Stimulated activated CD4-positive, alpha-beta T cell treated with anti-CD3 and anti-CD28 coated beads, TNF-alpha, amount 100 ng/mL, for 24 hours (primary cell): ENCODE measurements at places on chromosomes 4 and X.

DNA sequence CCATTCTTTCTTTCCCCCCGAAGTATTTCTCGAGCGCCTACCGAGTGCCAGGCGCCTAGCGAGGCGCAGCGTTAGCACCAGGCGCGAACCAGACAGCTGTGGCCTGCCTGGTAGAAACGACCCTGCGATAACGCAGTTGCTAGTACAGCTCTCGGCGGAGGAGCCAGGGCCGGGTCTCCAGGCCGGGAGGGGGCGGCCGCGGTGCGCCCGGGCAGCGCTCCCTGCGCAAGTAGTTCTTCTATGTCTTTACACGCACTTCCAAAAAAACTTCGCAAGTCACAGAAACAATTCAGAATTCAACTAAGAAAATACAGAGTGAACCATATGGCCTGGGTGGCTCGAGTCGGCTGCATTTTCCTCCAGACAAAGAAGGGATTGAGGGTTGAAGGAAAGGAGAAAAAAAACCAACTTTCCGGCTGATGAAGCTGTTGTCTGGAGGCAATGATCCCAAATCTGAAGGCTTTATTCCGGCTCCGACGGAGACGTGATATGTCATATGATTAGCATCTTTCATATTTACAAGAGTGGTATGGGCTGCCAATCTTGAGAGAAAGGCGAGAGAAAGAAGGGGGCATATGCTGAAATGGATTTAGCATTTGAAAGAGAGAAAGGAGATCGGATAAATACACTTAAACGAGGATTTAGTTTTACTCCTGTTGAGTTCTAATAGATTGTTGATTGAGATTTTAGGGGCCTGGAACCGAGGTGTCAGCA lies 7.2 kb upstream of the NEUROG2 start:
- no peak for DNase-seq

- no peak for DNase-seq
Observed at GRCh38 chr4:124685851-124686250, 26.7 kb downstream of the ANKRD50 start.

- DNase-seq, result no peak
Observed at GRCh38 chrX:137427426-137427778, 138.5 kb upstream of the ZIC3 start.

DNA sequence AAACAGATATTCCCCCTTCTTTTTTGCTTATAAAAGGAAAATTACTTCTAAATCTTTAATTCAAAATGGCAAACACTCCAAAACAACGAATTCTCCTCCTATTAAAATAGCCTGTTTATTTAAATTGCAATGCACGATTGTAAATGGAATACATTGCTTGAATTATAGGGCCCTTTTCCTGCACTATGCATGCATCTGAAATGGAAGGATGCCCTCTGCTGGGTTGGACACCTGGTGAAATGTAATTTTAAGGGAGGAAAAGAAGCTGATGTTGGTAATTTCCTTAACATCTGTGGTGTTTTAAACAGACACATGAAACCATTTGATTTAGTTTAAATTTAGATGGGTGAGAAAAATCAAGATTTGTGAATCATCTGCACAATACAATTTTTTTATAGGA lies 72.8 kb downstream of the GRXCR1 start:
- no peak for DNase-seq

GRCh38 chrX:73215246-73215645 lies 595 bp upstream of the NAP1L2 start:
- DNase-seq, result no peak

DNA sequence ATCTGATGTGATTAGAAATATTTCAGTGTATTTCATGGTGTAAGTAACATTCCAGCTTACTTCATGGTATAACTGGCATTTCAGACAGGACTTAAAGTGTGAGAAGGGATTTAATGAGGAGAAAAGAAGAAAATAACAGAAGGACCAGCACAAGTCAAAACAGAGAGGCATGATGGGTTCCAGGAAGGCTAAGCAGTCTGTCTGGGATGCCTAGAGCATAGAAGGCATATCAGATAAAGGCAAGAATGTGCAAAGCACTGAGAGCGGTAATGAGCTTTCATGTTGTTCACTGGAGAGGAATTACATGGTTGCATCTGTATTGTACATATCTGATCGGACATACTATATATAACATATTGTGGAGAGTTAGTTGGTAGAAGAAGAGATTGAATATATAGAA lies 54.2 kb downstream of the GRID2 start:
- no peak for DNase-seq

GRCh38 chr4:74578329-74578728 lies 133.4 kb downstream of the AREG start:
- no peak for DNase-seq

DNA sequence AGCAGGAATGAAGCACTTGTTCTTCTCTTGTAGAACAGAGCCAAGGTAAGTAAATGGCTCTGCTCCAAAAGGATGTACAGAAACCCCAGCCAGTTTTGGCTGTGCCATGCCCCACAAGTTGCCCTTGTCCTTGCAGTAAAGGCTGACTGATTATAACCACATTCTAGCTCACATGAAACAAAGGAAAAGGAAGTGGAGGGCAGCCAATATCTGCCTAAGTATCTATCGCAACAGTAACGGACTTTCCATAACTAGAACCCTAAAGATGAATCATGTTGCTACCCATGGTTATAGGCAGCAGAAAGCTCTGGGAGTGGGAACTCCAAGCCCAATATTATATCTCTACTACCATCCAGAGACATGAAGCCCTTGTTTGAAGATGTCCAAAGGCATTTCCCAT lies 95.7 kb downstream of the COMMD8 start:
- no peak for DNase-seq

DNA sequence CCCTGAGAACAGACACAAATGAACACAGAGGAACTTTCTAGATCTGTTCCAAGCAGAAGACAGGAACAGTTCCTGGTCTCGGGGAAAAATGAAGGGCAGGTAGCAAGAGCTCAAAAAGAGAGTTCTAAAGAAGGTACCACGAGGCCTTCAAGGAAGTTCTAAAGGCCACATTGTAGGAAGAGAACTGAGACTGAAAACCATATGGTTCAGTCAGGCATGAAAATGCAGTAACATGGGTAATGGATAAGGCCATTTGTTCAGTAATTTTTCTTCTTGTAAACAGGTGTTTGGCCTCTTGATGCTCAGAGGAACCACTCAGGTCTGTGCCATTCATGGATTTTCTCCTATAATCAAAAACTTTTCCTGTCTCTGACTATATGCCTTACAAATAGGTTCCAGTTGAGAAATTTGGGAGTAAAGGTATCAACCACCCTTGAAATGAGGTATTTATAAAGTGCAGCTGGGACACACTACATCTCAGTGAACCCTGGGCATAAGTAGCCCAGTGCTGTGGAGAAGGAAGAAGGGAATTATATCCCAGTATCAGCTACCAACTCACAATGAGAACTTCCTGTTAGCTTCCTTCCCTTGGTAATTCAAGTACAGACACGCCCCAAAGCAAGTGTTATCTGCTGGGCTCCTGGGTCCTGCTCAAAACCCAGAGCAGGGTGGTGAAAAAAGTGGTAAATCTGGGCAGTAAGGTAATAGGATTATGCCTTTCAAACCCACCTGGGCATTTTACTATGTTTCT lies 277.9 kb downstream of the KLHL13 start:
- DNase-seq, result no peak

- DNase-seq, result no peak
Observed at GRCh38 chr4:151729731-151730559, 30.9 kb downstream of the GATB start.

GRCh38 chr4:87677731-87678130 lies 27.7 kb downstream of the DMP1 start:
- DNase-seq, result no peak

DNA sequence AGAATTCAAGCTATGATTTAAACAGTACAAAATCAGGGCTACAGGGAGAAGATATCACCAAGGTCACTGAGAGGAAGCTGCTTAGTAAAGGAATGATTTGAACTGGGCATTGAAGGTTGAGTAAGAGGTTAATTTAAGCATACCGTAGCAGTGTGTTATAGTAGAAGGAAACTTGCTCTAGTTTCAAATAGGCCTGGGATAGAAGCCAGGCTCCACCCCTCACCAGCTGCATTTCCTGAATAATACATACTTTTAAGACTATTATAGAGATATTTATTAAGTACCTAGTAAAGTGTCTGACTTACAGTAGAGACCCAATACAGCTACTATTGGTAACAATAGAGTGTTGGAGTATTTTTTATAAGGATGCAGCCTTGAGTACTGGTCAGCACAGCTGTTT lies 118.0 kb upstream of the GLRA2 start:
- no peak for DNase-seq

- DNase-seq, result no peak
Observed at GRCh38 chrX:136759968-136760367, 20.8 kb downstream of the ARHGEF6 start.

DNA sequence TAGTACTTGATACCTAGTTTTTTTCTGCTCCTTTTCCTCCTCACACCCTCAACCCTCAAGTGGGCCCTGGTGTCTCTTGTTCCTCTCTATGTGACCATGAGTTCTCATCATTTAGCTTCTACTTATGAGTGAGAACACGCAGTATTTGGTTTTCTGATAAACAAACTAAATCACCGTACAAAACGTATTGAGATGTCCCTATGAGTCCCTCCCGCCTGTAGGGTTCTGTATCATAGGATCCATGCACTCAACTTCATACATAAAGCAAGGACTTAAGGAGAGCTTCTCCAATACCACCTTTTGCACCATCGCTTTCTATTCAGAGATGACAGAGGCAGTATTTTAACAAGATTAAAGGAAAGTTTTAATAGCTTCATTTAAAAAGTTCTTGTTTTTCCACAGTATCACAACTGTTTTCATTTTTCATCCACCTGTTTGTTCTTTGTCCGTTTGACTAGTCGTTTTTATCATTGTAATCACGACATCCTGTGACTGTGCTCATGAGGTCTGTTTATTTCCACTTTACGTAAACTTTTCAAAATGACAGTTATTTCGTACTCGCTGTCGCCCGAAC lies 457 bp upstream of the RAB9A start:
- DNase-seq, result no peak

DNA sequence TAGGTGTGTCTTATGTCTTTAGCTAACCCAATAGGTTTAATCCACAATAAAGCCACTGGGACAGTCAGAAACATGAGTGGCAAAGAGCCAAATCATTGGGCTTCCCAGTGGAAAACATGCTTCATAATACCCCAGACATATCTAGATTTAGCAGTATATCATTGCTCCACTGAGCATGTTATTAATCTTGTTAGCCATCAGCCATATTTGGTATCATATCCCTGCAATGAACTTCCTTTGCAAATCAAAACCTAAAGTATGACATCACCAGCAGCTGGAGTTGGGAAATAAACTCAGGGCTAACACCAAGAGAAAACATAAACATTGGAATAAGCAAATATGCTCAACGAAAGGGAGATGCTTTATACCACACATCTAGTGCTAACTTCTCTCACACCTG lies 280.8 kb upstream of the NOCT start:
- DNase-seq, result no peak

DNA sequence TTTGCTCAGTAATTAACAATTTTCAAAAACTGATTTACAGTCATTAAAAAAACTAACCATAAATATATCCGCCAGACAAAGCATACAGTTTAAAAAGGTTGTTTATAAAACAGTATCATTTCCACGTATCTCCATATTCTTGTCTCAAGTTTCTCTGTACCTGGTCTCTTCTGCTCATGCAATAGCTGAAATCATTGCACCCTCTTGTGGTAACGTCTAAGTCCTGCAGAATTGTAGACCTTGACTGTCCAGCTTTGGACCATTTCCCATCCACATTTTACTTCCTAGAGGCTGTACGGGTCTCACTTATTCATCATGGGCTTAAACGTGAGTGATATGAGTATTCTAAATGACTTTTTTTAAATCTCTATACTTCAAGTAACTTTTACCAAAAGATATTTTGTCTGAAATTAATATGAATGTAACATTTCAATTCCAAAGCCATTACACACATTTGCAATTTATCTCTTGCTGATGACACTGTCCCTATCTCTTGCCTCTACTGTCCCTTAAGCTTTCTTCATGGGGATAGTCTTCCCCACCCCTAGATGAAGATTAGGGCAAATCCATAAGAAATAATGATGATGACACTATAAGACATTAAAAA lies 118.5 kb downstream of the BTC start:
- DNase-seq, result no peak

DNA sequence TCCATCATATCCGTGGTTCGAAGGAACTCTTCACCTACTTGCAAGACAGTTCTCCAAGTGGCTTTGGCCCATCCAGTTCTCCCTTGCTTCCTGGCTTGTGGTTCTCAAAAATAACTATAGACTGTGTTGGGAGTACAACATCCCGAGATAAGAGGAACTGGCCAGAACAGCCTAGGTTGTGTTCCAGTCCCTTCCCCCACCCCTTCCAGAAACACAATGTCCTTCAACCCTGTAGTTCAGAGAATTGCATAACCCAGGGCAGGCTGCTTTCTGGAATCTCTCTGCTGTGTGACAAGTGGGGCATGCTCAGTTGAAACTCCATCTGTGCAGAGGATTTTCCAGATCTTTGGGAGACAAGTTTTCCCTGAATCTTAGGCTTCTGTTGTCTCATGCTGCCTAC lies 206.5 kb downstream of the PCDH10 start:
- DNase-seq, result no peak

DNA sequence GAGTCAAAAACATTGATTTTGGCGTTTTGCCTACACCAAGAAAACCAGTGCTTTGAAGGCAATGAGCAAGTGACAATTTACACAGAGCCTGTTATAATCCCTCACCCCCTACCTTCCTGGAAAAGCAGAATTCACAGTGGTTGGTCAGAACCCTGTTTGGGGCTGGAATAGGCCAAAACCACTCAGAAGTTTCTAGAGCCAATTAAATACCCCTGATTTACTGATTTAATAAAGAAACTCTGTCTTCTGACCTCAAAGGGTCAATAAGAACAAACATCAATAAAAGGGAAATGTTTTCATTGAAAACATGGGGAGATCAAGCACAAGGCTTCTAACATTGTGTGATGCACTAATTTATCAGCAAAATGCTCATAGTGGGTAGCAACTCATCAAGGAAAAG lies 116.3 kb downstream of the UNC5C start:
- DNase-seq, result no peak

- no peak for DNase-seq
Observed at GRCh38 chr4:54498661-54499111, 159.1 kb upstream of the KIT start.

- DNase-seq, result no peak
Observed at GRCh38 chr4:57059890-57060716, 50.1 kb downstream of the IGFBP7 start.

DNA sequence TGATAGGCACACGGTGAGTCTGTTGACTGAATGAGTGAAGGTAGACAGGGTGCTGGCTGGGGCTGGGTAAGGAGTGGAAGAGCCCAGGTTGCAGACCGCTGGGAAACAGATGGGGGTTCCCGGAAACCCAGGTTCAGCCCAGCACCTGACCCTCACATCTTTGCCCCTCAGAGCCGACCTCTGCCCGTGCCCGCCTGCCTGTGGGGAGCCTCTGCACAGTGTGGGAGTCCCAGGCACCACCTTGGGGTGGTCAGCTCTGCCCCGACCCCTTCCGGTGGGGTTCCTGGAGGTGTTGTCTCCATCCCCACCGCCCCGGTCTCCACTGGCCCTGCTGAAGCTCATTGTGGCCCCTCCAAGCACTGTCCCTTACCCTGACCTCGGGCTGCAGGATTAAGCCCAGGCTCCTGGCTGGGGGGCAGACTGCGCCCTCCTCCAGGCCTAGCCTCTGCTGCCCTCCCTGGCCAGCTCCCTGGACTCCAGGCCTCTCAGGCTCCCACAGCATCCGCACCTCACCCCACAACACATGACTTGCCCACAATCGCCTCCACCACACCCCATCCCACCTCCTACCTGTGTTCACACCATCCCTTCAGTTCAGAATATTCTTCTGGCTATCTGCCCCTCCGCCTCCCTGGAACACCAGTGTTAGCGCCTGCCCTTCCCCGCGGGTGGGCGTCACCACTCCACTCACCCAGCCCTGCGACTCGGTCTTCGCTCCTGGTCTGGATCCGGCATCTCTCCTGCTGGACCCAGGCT lies 21.4 kb downstream of the HMX1 start:
- DNase-seq, result no peak

- DNase-seq, result no peak
Observed at GRCh38 chr4:165410214-165410613, 31.4 kb downstream of the CPE start.
